Upper lobe of left lung (tissue), 6 donors: ENCODE measurements at places on chromosomes 13 and 19.
A peak's percentile ranks its signal among the peaks of the same experiment; 100 is the strongest.

- no peak for DNase-seq
Measured at GRCh38 chr19:3982701-3983541, 2.3 kb downstream of the EEF2 start.

GRCh38 chr13:22062478-22063205 is 391.8 kb downstream of the FGF9 start:
- DNase-seq = no peak

DNA sequence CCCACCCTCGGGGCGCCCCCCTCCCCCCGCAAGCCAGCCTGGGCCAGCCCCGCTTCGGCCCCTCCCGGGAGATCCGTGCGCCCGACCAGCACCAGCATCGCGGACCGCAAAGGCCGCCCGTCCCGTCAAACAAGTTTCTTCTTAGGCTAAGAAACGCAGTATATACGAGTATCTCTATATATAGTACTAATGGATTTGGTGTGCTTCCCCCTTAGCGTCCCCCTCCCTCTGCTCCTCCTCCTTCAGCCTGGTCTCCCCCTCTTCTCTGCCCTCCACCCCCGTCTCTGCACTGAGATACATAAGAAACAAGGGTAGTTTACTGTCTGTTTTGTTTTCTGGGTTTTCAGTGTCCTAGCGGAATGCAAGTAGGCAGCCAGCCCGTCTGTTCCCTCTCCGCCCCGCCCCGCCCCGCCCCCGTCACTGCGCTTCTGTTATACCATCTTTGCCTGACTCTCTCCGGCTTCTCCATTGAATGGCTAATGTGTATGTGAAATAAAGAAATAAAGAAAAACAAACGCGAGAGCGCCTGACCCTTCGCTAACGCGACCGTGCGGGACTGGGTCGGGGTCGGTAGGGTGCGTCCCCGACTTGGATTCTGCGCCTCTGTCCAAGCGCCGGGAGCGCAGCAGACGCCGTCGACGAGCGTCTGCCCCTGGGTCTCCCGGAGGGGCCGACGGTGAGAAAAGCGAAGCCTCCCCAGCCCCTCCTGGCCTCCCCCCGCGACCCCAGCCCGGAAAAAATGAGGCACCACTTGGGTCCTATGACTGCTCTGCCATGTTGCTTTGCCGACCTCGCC is 4.2 kb downstream of the LYL1 start:
- no peak for DNase-seq

DNA sequence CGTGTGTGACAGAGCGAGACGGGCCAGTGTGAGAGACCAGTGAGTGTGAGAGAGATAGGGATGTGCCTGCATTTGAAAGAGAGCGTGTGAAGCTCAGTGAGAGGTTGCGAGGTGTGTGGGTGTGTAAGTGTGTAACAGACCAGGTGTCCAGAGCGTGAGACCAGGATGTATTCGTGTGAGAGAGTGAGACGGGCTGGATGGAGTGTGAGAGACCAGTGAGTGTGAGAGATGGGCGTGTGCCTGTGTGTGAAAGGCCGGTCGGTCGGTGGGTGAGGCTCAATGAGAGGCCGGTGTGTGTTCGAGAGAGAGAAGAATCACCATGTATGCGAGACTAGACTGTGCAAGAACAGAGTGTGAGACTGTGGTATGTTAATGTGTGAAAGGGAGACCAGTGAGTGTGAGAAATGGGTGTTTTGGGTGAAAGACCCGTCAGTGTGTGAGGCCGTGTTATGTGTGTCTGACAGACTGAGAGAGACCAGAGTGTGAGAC is 679 bp downstream of the ZNF471 start:
- no peak for DNase-seq

GRCh38 chr19:54452626-54453025 is 3.6 kb downstream of the LENG8 start:
- DNase-seq = peak; percentile 40

DNA sequence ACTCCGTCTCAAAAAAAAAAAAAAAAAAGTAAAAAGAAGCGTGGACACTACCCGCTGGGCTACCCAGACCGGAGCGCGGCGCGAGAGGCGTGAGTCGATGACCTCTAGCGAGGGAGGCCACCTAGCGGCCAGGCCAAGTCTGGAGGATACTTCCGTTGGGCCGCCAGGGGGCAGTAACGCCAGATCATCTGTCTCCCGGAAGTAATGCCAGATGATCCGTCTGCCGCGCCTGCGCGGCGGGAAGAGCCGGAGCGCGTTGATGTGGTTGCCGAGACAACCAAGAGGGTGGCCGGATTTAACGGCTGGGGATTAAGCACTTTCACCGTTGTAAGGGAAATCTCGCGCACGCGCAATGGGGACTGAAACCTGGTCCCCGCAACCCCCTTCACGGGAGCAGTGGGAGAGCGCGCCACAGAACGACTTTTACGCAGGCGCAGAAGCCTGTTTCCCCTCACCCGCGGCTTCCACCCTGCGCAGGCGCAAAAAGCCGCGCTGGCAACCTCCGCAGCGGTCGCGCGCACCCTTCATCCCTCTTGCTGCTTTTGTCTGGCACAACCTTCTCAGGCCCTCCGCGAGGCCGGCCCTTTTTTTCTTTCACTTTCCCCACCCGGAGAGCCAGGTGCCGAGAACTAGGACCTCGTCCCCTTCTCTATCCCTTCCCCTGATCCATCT is 1.0 kb upstream of the U2AF2 start:
- DNase-seq = peak; percentile 98

- DNase-seq = no peak
Measured at GRCh38 chr13:41970918-41971317, 10.0 kb upstream of the VWA8 start.

GRCh38 chr19:48403606-48404005 is 10.1 kb downstream of the GRIN2D start:
- no peak for DNase-seq
